LoVo (cell line): ENCODE measurements at places on chromosomes 5 and 9.

- no peak for DNase-seq
These were observed 59.0 kb downstream of the LMX1B start for GRCh38 chr9:126672634-126673284.

GRCh38 chr5:10761933-10762775 is 1.1 kb upstream of the DAP start:
- DNase-seq: no peak

GRCh38 chr9:73684601-73685000 is 532.9 kb downstream of the ANXA1 start:
- peak; percentile 9 for DNase-seq

GRCh38 chr5:84578226-84578625 is 193.5 kb upstream of the EDIL3 start:
- DNase-seq: no peak

- DNase-seq: no peak
These were observed 245.1 kb downstream of the MAST4 start for GRCh38 chr5:66841264-66841663.

DNA sequence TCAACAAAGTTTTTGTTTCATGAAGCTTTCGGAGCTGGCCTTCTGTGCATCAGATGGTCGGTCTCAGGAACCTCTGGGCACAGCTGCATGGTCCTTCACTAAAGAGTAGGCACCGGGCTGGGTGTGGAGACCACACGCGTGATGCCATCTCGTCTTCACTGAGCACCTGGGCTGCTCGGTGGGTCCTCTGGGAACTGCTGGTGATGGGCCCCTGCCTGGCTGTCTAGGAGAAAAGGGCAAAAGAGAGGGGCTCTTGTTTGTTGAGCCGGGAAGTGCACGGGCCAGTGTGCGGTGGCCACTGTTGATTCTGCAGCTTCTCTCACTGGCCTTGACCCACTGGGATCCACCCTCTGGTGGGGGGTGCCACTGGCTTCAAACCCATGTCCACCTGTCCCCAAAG is 46.0 kb downstream of the COL5A1 start:
- no peak for DNase-seq

- DNase-seq: no peak
These were observed 297.9 kb downstream of the EFNA5 start for GRCh38 chr5:107372723-107373450.

DNA sequence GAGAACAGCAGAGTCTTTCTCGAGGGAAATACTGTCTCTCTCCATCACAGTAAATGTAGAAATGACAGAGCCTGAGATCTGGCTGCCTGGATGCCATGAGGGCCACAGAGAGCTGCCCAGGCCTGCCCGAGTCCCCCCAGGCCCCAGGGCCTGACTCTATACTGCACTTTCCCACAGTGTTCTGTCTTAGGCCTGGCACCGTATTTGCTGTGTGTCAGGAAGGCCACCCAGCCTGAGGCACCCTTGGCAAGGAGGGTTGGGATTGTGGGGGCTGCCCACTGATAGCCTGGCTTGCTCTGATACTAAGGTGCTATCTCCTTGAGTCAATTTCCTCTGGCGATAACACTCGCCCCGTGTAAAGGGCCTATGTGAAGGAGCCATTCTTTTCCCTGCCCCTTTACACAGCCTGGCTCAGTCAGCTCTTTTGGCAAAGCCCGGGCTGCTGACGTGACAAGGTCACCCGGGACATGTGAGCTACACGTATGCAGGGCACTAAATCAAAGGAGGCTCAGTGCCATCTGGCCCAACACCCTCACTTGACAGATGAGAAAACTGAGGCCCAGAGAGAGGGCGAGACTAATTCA is 630.1 kb upstream of the KLF4 start:
- no peak for DNase-seq

GRCh38 chr5:172839669-172840431 is 5.8 kb downstream of the ERGIC1 start:
- DNase-seq: no peak

- DNase-seq: no peak
These were observed 129.1 kb upstream of the ZNF462 start for GRCh38 chr9:106733828-106734380.

DNA sequence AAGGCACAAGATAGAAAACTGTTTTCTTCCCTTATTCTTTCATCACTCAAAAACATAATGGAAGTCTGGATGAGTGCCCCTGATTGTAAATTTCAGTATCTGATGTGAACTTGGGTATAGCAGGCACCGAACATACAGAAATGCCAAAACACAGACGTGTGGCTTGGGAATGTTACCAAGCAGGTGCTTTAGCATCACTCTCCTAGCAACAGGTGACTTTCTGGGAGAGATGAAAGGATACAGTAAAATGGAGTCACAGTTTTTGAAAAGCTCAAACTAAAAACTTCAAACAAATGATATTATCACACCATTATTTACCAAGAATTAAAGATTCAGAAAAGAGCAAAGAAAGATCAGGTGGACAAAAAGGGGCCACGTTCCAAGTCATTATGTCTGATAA is 130.2 kb downstream of the DROSHA start:
- no peak for DNase-seq

DNA sequence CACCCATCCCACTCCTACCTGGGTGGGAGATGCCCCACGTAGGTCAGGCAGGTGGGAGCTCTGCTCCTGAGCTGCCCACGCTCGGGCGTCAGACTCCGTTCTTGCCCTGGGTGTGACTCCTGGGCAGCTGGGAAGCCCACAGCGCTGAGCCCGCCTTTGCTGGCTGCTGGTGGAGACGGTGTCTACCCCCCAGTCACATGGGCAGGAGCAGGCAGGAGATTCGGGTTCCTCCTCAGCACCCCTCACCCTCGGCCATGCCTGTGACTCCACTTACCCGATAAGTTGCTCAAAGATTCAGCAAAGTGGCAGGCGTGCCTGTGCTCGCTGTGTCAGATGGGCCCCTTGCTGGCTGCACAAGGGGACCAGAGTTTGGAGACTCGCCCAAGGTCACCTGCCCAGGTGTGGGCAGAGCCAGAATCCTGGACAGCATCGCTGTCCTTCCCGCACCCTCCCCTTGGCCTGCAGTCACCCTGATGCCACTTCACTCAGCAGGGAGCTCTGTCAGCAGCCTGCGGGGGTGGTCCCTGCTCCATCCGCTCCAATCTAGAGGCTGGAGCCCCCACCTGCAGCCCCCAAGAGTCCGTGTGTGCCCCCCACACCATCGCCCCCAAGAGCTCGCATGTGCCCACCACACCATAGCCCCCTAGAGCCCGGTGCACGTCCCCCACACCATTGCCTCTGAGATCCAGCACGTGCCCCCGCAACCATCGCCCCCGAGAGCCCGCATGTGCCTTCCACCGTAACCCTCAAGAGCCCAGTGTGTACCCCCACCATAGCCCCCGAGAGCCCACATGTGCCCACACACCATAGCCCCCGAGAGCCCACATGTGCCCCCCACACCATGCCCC is 4.2 kb downstream of the LCN1 start:
- no peak for DNase-seq

- DNase-seq: no peak
These were observed 58.7 kb downstream of the ERGIC1 start for GRCh38 chr5:172892713-172893112.

- no peak for DNase-seq
These were observed 50.6 kb downstream of the SIL1 start for GRCh38 chr5:139147483-139148087.

DNA sequence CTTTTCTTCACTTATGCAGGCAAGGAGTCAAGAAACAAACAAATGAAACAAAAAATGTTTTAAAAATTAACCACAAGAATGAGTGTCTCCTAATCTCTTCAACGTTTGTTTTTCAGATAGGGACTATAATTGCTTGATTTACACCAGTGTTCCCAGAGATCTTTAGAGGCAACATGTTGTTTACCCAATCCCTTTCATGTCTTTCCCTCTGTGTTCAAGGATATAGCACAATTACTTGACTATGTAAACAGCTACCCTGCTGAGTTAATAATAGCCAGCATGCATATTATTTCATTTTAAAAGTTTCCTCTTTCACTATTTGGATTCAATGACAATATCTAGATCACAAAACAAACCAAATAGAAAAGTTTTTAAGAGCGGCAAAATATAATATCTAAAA is 25.1 kb upstream of the SHISAL2B start:
- no peak for DNase-seq
